ENCODE measurements at places on chromosomes 1 and 21.

DNA sequence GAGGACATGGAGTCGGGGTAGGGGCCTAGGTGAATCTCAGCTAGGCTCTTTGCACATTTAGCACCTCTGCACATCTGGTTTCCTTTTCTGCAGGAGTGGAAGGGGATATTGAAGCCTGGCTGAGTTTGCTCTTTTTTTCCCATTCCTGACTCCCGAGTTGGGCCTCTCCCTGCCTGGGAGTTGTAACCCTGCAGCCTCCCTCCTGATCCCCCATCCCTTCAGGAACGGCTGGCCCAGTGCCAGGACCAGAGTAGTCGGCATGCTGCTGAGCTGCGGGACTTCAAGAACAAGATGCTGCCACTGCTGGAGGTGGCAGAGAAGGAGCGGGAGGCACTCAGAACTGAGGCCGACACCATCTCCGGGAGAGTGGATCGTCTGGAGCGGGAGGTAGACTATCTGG, 836 bp downstream of the OLFML3 start:
- DNase-seq, result no peak

DNA sequence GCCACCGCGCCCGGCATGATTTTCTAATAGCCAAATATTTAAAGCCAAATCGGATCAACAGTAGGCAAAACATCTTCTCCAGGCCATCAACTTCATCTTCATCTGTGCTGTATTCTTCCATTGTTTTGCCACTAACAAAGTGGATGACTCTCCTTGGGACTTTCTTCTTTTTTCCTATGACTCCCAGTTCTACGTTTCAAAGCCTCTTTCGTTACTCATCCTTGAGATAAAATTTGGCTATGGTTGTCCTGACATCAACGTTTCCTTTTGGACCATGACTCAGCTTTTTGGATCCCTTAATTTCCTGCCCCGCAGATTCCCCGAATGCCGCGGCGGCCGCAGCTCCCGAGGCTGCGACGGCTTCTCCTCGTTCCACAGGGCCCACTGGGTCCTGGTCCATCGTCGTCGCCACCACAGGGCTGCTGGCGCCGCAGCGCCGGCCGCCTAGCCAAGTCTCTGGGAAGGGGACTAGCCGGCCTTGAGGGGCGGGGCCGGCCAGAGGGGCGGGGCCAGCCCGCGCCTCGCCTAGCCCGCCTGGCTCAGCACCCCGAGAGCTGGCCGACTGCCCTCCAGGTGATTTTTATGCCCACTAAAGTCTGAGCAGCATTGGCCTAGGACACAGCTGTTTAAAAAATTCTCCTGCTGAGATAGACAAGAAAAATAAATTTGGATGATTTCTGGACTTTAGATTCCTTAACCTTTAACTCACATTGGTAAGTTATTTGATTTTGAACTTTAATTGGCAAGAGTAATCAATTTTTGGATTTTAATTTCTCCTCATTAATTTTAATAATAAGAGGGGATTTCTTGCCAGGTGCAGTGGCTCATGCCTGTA, 93.9 kb downstream of the ADCY10 start:
- peak; percentile 16 for DNase-seq

DNA sequence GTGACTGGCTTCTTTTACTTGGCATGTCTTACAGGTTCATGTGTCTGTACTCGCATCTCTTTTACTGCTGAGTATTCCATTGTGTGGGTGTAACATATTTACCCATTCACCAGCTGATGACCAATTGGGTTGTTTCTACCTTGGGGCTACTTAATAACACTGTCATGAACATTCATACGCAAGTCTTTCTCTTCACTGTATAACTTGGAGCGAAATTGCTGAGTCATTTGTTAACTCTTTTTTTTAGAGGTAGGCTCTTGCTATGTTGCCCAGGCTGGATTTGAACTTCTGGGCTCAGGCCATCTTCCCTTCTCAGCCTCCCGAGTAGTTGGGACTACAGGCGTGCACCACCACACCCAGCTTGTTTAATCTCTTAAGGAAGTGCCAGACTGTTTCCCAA, 6.5 kb downstream of the PYCR2 start:
- no peak for DNase-seq

GRCh38 chr1:190759807-190760206, 282.1 kb upstream of the BRINP3 start:
- no peak for DNase-seq

DNA sequence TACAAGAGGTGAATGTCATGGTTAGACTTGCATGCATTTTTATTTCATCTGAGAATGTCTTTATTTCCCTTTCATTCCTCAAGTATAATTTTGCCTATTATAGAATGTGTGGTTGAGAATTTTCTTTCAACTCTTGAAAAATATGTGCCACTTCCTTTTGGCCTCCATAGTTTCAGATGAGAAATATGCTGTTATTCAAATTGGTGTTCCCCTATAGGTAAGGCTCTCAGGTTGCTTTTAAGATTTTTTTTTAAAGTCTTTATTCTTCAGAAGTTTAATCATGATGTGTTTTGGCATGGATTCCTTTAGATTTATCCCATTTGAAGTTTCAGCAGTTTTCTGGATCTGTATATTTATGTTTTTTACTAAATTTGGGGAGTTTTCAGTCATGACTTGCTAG, 2.1 kb downstream of the MROH7 start:
- no peak for DNase-seq

- DNase-seq, result no peak
Measured at GRCh38 chr1:192958871-192959270, 100.3 kb downstream of the UCHL5 start.

GRCh38 chr1:200856716-200857357, 15.9 kb upstream of the GPR25 start:
- no peak for DNase-seq

DNA sequence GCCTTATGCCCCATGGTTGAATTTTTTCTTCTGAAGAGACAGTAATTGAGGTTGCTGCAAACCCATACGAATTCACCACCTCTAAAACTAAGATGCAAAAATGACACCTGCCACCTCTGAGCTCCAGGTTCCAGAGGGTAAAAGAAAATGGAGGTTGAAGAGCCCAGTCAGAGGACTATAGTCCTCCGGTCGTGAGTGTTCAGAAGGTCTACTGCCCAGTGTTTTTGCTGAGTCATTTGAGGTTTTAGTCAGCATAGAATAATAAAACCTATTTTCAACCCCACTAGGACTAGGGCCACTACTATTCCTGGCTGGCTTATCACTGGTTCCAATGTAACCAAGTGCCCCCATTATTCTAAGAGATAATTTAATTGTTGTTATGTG, 12.9 kb upstream of the SLAMF7 start:
- DNase-seq, result no peak

GRCh38 chr21:42518215-42518614, 4.6 kb downstream of the SLC37A1 start:
- no peak for DNase-seq

DNA sequence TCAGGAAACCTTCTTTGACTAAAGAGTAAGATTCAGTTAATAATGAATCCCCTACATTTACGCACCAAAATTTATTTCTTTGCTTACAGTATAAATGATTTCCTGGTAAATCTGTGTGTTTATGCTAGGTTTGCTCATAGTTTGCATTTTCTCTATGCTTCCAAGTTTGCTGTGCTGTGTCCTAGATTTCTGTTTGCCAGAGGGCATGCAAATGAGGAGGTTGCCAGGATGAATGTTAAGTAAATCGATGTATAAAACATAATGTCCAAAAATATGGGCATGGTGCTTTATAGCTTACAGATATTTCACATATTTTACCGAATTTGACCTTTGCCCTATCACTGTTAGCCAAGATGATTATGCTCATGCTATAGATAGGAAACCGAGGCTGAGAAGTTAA, 63.8 kb downstream of the TBX19 start:
- no peak for DNase-seq

DNA sequence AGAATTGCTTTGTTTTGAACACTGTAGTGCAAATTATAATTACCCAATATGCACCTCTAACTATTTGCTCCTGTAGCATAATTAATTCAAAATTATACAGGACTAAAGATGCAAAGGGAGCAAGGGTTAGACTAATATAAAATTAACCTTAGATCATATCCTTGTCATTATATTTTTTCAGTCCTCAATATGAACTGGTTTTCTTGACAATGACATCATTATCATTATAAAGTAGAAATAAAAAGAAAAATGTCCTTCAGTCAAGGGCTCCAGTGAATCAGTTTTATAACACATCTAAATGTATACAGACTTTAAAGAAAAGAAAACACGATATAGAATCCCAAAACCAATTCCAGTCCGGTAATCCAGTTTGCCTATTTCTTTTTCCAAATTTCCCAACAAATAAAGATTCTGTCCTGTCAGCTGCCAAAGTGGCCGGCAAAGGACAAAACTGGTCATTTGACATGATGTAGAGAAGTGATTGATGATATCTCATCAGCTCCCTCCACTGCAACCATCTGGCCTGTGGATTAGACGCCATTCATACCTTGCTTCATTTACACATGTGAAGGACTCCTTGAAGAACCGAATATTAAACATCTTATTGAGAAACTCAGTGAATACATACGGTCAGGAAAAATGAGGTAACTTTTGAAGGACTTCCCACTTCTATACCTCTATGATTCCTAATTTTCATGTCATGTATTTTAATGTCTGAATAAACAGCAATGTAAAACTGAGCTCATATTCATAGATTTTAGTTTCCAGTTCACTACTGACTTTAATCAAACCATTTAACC, 15.5 kb downstream of the DPYD start:
- DNase-seq, result no peak

- DNase-seq, result no peak
Measured at GRCh38 chr1:77900687-77901293, 12.4 kb downstream of the NEXN start.

DNA sequence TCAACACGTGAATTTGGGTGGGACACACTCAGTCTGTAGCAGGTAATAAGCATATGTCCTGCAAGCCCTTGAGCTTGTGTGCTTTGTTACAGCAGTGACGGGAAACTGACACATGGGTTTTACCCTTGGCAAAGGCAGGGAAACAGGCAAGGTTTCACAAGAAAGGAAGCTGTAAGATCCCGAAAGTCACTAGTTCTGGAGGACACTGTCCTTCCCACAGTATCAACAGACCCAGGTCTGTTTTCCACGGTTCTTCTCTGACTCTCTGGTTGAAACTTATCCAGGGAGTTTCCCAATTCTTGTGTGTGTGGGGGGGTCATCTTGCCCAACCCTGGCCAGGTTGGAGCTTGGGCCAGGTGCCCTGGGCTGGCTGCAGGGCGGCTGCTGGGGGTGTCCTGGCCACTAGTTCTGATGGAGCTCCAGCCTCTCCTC, 29.3 kb upstream of the ZBTB21 start:
- DNase-seq, result no peak

GRCh38 chr1:73947009-73947408, 251.0 kb downstream of the LRRIQ3 start:
- no peak for DNase-seq

DNA sequence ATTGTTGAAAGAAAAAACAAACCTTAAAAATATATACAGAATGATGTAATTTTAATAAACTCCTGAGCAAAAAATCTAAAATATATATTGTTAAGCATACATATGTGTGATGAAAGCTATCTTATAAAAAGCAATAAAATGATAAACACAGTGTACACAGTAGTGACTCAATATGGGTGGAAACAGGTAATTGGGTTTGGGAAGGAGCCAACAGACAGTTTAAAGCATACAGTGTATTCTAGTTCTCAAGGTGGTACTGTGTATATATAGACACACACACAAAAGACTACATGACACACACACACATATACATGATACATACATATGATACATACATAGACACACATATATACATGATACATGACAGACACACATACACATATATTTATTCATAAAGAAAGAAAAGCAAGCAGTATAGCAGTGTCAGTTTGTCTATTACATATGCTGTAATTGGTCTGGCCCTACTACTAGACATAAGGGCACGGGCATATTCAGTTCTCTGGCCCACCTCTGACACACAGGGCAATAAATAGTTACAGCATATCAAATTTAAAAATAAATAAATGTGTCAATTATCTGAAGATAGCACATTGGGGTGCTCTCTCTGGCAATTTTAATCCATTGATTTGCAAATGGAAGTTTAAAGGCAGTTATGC, 330.2 kb downstream of the S1PR1 start:
- no peak for DNase-seq

DNA sequence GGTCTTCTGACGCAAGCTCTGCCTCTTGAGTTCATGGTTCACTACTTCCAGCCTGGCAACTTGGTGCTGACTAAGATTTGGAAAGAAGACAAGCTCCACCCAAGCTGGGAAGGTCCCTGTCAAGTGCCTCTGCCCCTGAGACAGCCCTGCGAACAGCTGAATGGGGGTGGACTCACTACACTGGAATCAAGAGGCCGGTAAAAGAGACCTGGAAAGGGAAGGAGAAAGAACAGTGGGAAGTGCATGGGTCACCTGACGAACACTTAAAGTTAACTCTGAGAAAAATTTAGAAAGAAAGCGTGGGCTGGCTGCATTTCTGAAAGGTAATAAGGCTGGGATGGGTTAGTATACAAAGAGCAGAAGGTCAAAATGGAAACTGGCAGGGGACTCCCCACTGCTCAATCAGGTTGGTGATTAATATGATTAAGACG, 26.1 kb upstream of the ZNF496 start:
- no peak for DNase-seq

- DNase-seq, result no peak
Measured at GRCh38 chr1:2943686-2944260, 77.5 kb upstream of the ACTRT2 start.

GRCh38 chr1:48841461-48841860, 64.8 kb upstream of the BEND5 start:
- no peak for DNase-seq

- DNase-seq, result no peak
Measured at GRCh38 chr1:29858646-29859045, 622.3 kb downstream of the PTPRU start.

DNA sequence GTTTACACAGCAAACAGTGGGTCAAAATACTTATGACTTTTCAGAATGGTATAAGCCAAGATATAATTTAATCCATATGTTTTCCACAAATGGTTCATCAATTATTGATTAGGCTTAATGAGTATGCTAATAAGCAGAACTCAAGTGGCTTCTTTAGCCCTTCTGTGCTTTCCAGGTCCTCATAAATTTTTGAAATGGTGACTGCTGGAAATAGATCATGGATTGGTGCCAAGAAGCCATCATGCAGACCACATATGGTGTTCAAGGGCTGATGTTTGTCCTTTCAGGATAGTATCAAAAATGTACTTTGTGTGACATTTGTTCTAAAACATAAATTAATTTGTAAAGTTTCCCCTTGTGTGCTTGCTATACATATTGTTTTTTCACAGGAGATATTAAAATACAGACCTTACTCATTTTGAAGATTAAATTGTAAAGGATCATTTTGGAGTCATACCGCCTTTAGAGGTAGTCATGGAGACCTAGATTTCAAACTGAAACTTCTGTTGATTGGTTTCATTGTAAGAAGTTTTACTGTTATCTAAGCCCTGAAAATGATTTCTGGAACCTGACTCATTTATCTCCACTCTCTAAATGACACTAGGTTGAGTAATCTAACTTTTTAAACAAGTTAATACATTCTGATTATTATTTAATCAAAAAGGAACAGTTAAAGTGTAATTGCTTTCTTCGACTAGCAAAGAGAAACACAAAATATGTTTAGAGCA, 507.9 kb downstream of the PLA2G4A start:
- no peak for DNase-seq

DNA sequence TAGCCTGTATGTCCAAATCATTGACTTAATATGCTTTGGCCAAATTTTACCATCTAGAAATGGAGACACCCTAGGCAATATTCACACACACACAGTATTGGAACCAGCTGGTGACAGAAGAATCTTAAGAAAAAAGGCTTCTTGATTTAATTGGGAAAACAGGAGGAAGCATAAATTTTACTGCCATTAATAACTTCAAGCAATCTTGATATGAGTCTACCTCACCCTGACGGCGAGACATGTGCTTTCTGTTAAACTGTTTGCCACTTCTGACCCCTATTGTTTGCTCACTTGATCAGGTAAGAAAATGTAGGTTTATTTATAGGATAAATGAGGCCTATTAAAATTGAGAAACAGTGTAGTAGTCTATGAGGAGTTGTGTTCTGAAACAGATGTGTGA, 73.2 kb downstream of the KIFAP3 start:
- DNase-seq, result no peak

Measured in C1 segment of cervical spinal cord (tissue), 14 donors.